ENCODE measurements at places on chromosomes 3 and 15. TPM values are rescaled to one million over a fixed set of nuclear protein-coding genes. Genes with fewer than 3 reads are reported as not detected.

Gene TWF2
- total RNA-seq, result 137 TPM

Gene CHST13
- not detected for total RNA-seq

Gene DNAJA4
- 2.7 TPM for total RNA-seq

Gene CKMT1A
- not detected for total RNA-seq

Gene WNT7A
- not detected for total RNA-seq

Gene GPR176
- 307 TPM for total RNA-seq

Gene UBR1
- total RNA-seq, result 26.0 TPM

Gene LTF
- not detected for total RNA-seq

Gene TMEM212
- not detected for total RNA-seq

Gene ITPKA
- total RNA-seq, result 7.7 TPM

Gene ACTRT3
- 2.8 TPM for total RNA-seq

Gene CHRNA3
- not detected for total RNA-seq

Gene PDHB
- total RNA-seq, result 110 TPM

Gene EXD1
- total RNA-seq, result not detected

Gene INO80
- 25.9 TPM for total RNA-seq

Gene SEMA7A
- 132 TPM for total RNA-seq

Gene C3orf85
- not detected for total RNA-seq
